ENCODE measurements at places on chromosomes 7 and 10. TPM values are rescaled to one million over a fixed set of nuclear protein-coding genes. Genes with fewer than 3 reads are reported as not detected.
A peak's percentile ranks its signal among the peaks of the same experiment; 100 is the strongest.

DNA sequence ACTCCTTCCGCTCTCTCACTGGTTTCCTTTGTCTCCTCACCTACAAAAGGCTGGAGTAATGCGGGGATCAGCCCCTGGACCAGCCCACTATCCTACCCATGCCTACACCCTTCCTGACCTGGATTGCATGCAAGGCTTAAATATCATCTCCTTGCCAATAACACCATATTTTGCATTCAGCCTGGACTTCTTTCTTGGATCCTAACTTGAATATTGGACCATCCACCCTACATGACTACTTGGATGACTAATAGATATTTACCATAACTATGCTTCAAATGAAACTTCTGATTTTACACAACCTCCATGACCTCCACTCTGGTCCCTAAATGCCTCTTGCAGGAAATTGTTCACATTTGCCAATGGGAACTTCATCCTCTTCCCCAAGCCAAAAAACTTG is 188.3 kb upstream of the AKR1E2 start:
- no peak for DNase-seq
- H3K36me3 ChIP-seq: no peaks in the 10 kb centered on the region
- no peak overlapping the region for H3K27ac ChIP-seq
- no peaks in the 10 kb centered on the region for H3K4me1 ChIP-seq
- H3K4me3 ChIP-seq: no peak overlapping the region

DNA sequence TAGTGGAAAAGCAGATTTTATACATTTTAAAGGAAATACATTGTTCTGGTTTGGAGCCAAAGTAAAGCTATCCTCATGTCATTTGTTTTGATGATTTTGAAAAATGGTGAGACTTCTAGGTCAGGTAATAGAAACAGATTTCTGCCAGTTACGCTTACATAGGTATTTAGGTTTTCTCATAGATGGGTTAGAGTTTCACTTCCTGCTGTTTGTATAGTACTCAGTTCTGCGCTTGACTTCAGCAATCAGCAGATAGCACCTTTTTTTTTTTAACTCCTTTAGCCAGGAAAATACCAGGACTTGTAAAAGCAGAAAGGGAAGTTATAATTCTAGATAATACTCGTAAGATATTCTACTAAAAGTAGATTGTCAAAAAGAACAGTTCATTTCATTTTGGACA is 209.8 kb upstream of the POM121L12 start:
- no peak overlapping the region for H3K4me3 ChIP-seq
- no peaks in the 10 kb centered on the region for H3K4me1 ChIP-seq
- no peaks in the 10 kb centered on the region for H3K27me3 ChIP-seq

- no peak overlapping the region for H3K27ac ChIP-seq
- H3K4me1 ChIP-seq: no peaks in the 10 kb centered on the region
- H3K36me3 ChIP-seq: no peaks in the 10 kb centered on the region
- no peak overlapping the region for H3K4me3 ChIP-seq
- no peaks in the 10 kb centered on the region for H3K27me3 ChIP-seq
These were observed 105.5 kb upstream of the PTN start for GRCh38 chr7:137449016-137449415.

DNA sequence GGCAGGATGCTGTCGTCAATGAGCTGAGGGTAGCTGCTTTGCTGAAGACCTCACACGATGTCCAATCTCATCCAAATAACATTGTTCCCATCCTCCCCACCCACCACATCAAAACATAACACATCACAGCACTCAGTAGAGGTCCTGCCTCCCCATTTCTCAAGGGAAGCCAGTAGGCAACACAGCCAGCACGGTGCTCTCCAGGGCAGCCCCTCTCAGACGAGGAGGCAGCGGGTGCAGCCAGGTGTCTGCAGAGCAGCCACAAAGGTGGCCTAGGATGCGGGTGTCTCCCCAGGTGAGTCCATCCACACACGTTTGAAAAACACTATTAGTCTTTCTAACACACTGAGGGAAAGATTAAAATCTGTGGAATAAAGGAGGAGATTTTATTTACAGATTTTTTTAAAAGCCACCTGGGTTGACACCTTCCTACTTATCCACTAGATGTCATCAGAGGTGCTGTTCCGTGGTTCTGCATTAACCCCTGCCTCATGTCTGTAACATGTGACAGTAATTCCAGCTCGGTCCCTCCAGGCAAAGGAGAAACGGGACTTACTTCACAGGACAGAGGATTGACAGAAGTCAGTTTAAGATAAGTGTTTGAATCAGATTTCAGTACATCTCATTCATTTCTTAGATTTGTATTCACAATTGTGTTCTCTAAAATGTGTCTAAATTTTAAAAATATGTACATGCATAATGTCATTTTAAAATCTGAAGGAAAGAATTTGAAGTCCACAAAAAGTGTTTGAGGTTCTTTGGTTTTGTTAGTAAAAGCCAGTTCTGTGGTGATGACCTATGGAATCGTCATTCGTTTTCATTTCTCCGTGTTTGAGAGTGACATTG is 68.0 kb downstream of the LANCL2 start:
- no peak overlapping the region for H3K27ac ChIP-seq
- no peaks in the 10 kb centered on the region for H3K4me1 ChIP-seq
- no peaks in the 10 kb centered on the region for H3K27me3 ChIP-seq
- H3K36me3 ChIP-seq: no peaks in the 10 kb centered on the region
- H3K4me3 ChIP-seq: no peak overlapping the region

- no peak for DNase-seq
- H3K36me3 ChIP-seq: peaks cover 4% of the 10 kb centered on the region
These were observed 70.0 kb downstream of the WAPL start for GRCh38 chr10:86451604-86451960.

GRCh38 chr7:97982647-97983046 is 7.3 kb downstream of the OCM2 start:
- no peak overlapping the region for H3K27ac ChIP-seq
- no peaks in the 10 kb centered on the region for H3K27me3 ChIP-seq
- no peak overlapping the region for H3K4me3 ChIP-seq

DNA sequence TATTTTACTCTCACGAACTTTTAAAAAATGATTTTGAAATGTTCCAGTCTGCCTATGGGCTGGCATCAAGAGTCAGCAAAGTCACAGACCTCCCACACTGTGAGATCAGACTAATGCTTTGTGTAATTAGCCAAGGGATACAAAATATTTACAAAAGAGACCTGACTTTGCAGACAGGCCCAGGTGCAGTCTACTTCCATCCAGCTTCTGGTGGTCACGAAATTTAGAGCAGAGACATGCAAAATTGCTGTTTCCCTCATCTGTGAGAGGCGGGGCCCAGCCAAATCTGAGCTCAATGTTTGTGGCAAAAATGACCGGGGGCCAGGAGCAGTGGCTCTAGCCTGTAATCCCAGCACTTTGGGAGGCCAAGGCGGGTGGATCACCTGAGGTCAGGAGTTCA is 82.5 kb upstream of the PITRM1 start:
- no peaks in the 10 kb centered on the region for H3K36me3 ChIP-seq
- H3K4me3 ChIP-seq: no peak overlapping the region
- H3K27ac ChIP-seq: no peak overlapping the region
- no peaks in the 10 kb centered on the region for H3K4me1 ChIP-seq
- DNase-seq: no peak

GRCh38 chr10:23106331-23107072 is 11.1 kb downstream of the MSRB2 start:
- no peaks in the 10 kb centered on the region for H3K4me1 ChIP-seq
- H3K4me3 ChIP-seq: no peak overlapping the region
- DNase-seq: peak; percentile 43
- H3K36me3 ChIP-seq: no peaks in the 10 kb centered on the region

- no peaks in the 10 kb centered on the region for H3K36me3 ChIP-seq
- no peak for DNase-seq
- H3K27me3 ChIP-seq: no peaks in the 10 kb centered on the region
- no peak overlapping the region for H3K4me3 ChIP-seq
These were observed 32.3 kb downstream of the C1GALT1 start for GRCh38 chr7:7214398-7215347.

DNA sequence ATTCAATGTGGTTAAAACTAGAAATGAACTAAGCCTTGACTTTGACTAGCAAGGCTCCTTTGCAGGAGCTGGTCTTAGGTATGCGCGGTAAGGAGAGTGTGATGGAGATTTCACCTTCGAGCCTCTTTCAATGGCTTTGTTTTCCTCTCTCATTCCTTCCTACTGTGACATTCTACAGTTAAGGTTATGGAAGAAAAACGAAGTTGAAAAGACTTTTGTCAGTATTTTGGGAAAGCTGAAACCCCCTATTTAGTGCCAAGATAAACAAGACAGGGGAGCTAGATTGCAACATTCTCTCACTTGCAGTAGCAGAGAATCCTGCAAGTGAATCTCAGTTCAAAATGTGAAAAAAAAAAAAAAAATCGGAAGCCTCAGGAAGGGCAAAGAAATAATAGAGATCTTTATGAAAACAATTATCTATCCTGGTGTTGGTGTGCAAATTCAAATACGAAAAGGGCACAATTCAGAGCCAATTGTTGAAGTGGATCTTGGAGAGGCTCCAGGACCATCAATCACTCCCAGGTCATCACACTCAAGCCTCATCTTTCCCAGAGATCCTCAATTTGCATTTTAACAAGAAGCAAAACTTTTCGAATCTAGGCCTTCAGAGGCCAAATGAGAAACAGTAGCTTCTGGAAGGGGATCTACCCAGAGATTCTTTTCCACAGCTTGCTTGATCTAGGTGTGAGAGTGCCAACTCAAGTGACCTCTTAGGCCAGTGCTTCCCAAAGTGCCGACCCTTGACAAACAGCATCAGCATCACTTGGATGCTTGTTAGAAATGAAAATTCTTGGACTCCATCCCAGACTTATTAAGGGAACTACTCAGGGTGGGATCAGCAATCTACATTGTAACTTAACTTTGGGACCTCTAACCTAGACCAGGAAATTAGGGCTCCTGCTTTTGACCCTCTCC is 163.8 kb downstream of the INHBA start:
- no peaks in the 10 kb centered on the region for H3K27me3 ChIP-seq
- no peak for DNase-seq

- no peak overlapping the region for H3K4me3 ChIP-seq
- H3K4me1 ChIP-seq: no peaks in the 10 kb centered on the region
- no peaks in the 10 kb centered on the region for H3K36me3 ChIP-seq
- DNase-seq: no peak
- H3K27ac ChIP-seq: no peak overlapping the region
- H3K27me3 ChIP-seq: no peaks in the 10 kb centered on the region
These were observed 42.8 kb upstream of the RNF216 start for GRCh38 chr7:5824297-5824610.

GRCh38 chr7:128174386-128174785 is 66.7 kb upstream of the LEP start:
- peaks cover 5% of the 10 kb centered on the region for H3K4me1 ChIP-seq
- DNase-seq: no peak
- no peaks in the 10 kb centered on the region for H3K27me3 ChIP-seq
- no peaks in the 10 kb centered on the region for H3K36me3 ChIP-seq
- H3K27ac ChIP-seq: no peak overlapping the region

- no peaks in the 10 kb centered on the region for H3K27me3 ChIP-seq
- H3K36me3 ChIP-seq: no peaks in the 10 kb centered on the region
These were observed 132.1 kb downstream of the COL26A1 start for GRCh38 chr7:101494602-101495329.

GRCh38 chr10:111986079-111986478 is 197.5 kb downstream of the GPAM start:
- no peak overlapping the region for H3K27ac ChIP-seq
- no peaks in the 10 kb centered on the region for H3K4me1 ChIP-seq
- H3K4me3 ChIP-seq: no peak overlapping the region
- no peak for DNase-seq
- H3K27me3 ChIP-seq: no peaks in the 10 kb centered on the region
- H3K36me3 ChIP-seq: no peaks in the 10 kb centered on the region

- H3K4me1 ChIP-seq: peaks cover 64% of the 10 kb centered on the region
- no peak overlapping the region for H3K4me3 ChIP-seq
- DNase-seq: peak; percentile 79
- H3K27me3 ChIP-seq: no peaks in the 10 kb centered on the region
These were observed 5.4 kb downstream of the AGBL3 start for GRCh38 chr7:134991469-134992339.

DNA sequence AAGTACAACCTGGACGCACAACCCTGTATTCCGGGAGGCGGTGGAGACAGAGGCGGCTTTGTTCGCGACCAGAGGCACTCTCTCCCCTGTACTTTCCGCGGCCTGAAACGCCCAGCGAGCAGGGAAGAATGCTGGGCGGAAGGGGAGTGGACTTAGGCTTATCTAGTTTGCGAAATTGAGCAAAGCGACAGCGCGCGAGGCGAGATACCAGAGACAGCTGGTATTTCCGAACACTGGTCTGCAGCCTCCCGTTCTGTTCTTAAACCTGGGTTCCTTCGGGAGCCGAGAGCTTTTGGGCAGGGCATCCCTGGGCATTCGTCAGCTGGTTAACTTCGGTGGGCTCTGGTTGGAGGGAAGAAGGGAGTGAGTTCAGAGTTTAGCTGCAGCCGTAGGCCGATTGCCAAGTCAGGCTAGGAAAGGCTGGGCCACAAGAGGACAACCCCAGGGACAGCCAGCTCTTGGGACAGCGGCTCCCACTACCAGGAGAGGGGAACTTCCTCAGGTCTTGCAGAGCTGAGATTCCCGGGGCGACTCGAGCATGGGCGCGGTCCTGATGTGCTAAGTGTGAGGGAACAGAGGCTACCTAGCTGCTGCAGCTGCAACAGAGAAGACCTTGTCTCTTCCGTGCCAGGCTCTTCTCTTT is 3.9 kb downstream of the HMX3 start:
- H3K36me3 ChIP-seq: no peaks in the 10 kb centered on the region
- H3K4me1 ChIP-seq: peaks cover 16% of the 10 kb centered on the region
- H3K27me3 ChIP-seq: peaks cover 6% of the 10 kb centered on the region
- no peak overlapping the region for H3K27ac ChIP-seq

- H3K36me3 ChIP-seq: no peaks in the 10 kb centered on the region
- no peak for DNase-seq
- no peak overlapping the region for H3K27ac ChIP-seq
- H3K4me3 ChIP-seq: no peak overlapping the region
- no peaks in the 10 kb centered on the region for H3K27me3 ChIP-seq
These were observed 154.3 kb downstream of the ZNF248 start for GRCh38 chr10:37703114-37703513.

DNA sequence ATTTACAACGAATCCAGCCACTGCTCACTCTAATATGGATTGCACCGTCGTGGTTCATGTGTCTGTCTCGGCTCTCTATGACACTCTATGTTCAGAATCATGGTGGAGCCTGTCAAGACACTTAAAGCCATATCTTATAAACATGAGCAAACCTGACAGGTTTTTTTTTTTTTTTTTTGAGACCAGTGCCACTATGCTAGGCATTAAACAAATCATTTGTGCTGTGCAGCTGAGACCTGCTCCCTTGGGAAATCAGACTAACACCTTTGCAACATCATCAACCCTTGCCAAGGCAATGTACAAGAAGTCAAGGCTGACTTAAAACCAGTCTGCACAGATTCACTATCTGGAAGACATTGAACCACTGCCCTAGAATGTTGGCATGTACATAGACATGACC is 181.2 kb upstream of the ANK3 start:
- no peaks in the 10 kb centered on the region for H3K27me3 ChIP-seq
- peaks cover 7% of the 10 kb centered on the region for H3K4me1 ChIP-seq
- DNase-seq: no peak
- no peak overlapping the region for H3K4me3 ChIP-seq
- H3K27ac ChIP-seq: no peak overlapping the region

Gene SPDYE16
- 0.34 TPM for total RNA-seq

Gene TSPAN12
- 4.1 TPM for total RNA-seq

Gene DNAH11
- 2.0 TPM for total RNA-seq

Gene TMEM273
- not detected for total RNA-seq

Gene UBTD1
- 11.4 TPM for total RNA-seq

Gene CLCN1
- 1.9 TPM for total RNA-seq

Gene SEMA3D
- 0.84 TPM for total RNA-seq

Gene C10orf143
- total RNA-seq: not detected

Measured in Caco-2 (cell line).